ENCODE measurements at places on chromosomes 12 and 14.

- DNase-seq = no peak
Observed at GRCh38 chr12:2248901-2249381, 196.2 kb downstream of the CACNA1C start.

DNA sequence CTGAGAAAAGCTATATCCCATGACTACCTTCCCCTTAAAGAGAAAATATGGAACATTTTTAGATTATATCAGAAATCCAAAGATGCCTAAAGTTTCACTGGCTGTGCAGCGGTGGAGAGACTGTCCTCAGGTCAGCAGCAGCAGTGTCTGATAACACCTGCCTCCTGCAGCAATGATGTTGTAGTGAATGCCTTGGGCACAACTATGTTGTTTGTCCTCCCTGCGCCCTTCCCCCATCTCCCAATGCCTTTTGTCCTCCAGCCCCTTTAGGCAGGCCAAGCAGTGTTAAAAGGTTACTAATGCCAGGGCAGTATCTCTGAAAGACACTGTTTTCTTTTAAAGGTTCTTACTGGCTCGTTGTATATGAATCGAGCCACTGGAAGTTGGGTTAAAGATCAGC lies 13.2 kb downstream of the RTRAF start:
- no peak for DNase-seq

GRCh38 chr14:81303258-81303935 lies 82.6 kb upstream of the GTF2A1 start:
- no peak for DNase-seq

GRCh38 chr12:70469221-70469820 lies 103.2 kb downstream of the KCNMB4 start:
- DNase-seq = no peak

DNA sequence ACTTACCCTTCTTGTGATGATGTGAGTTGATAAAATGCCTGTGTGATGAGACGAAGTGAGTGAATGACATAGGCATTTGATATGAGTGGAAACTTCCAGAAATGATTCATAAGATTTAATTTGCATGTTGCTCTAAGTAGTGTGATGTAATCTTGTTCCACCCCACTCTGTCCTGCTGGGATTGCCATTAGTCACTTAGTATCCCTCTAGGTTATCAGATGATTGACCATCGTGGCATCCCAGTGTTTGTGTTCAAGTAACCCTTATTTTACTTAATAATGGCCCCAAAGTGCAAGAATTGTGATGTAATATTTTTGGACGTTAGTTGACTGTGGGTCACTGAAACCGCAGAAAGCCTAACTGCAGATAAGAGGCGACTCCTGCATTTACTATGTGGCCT lies 214.4 kb upstream of the DIO2 start:
- DNase-seq = no peak

GRCh38 chr12:51027342-51027835 lies 1.2 kb upstream of the SLC11A2 start:
- no peak for DNase-seq

GRCh38 chr12:92602476-92602875 lies 100.3 kb upstream of the PLEKHG7 start:
- no peak for DNase-seq

- no peak for DNase-seq
Observed at GRCh38 chr14:73290279-73290678, 53.0 kb downstream of the PAPLN start.

- DNase-seq = no peak
Observed at GRCh38 chr12:97235102-97235501, 227.5 kb upstream of the RMST start.

DNA sequence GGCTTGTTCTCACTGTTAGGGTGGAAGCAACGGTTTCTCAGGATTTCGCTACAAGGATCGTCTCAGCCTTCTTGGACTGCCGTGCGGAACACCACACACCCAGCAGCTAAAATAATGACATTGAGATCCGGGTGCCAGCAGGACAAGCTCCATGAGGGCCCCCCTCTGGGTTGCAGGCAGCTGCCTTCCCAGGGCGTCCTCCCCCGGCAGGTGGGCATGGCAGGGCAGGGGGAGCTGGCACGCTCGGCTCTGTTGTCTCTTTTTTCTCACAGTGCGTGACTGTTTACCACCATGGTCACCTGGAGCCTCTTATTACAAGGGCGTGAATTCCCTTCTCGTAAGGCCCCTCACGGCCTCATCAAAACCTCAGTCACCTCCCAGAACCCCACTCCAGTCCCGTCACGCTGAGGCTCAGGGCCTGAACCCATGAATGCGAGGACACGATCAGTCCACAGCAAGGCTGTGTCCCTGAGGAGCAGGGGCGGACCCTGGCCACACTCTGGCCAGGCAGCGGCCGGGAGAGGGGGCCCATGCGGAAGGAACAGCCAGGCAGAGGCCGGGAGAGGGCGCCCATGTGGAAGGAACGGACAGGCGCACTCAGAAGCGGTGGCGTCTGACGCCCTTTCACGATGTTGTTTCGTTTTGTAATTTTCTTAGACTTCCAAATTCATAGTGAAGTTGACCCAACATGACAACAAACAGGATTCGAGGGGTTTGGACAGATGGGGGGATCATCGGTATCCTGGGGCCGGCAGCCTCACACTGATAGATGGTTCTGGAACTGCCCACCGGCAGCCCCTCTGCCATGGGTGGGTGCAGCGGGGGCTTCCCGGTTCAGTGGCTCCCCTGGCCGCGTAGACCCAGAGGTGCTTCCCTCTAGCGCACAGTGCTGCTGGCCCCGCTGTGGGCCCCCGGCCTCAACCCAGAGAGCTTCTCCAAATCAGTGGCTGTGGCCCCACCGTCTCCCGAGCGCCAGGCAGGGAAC lies 10.0 kb downstream of the LRCOL1 start:
- peak; percentile 13 for DNase-seq

DNA sequence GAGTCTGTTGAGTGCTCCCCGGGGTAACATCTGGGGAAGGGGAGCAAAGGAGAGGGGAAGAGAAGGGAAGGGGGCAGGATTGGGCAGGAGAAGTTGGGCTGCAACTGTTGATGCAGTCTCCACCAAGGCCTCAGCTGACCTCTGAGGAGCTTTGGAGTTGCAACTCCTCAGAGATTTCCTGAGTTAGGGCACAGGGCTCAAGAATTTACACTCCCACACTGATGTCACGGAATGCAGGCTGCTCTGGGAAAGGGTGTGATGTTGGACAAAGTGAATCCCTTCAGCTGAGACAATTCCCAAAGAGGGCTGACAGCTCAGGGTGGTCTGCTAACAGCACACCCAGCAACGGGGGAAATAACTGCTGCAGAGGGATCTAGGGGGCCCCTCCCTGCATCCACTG lies 295.6 kb downstream of the PCNX1 start:
- no peak for DNase-seq

DNA sequence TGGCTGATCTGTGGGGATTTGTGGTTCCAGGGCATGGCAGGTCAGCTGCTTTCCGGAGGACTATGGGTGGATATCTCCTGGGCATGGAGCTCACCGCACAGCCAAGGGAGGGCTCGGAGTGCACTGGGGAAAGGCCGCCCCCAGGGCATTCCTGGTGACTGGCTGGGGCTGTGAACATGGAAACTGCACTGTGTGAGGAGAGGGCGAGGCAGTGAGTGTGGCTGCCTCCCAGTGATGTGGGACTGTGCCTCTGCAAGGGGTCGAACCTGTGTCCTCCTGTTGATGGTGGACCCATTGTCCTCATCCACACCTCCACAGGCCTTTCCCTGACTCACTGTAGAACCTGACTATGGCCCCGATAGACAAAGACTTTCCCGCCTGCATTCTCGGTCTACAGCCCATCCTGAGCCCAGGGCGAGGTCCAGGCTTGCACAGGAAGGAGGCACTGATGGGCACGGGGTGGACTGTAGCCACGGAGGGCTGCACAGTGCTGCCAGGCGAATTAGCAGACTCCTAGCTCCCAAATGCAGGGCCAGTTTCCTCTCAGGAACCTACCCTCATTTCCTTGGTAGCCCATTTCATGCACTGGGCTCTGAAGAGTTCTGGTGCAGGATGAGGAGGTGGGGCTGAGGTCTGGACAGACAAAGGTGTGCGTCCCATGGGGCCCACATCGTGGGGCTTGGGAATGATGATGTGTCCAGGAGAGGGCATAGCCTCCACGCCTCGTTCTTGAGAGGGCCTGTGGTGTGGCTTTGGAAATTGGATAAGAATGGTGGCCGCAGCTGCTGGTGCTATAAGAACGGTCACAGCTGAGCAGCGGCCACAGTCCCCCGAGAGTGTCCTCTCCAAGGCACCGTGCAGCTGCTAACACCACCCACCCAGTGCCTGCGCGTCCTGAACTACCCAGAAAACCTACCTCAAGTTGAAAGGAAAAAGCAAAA lies 415.1 kb downstream of the TMEM121 start:
- no peak for DNase-seq

DNA sequence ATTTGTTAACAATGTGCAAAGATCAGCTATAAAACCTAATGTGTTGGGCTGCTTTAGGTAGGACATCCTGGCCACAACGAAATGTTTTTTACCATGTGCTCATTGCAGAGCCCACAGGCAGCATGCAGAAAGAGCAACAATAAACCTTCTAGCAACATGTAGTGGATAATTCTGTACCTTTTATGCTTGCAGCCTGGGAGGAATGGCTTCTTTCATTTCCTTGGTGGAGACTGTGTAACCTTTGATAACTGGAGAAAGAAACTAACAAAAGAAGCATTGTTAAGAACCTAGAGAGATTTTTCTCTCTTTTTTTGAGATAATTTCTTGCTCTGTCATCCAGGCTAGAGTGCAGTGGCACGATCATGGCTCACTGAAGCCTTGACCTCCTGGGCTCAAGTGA lies 225.5 kb upstream of the PRICKLE1 start:
- DNase-seq = no peak

GRCh38 chr12:18492372-18493025 lies 231.2 kb downstream of the PIK3C2G start:
- no peak for DNase-seq

DNA sequence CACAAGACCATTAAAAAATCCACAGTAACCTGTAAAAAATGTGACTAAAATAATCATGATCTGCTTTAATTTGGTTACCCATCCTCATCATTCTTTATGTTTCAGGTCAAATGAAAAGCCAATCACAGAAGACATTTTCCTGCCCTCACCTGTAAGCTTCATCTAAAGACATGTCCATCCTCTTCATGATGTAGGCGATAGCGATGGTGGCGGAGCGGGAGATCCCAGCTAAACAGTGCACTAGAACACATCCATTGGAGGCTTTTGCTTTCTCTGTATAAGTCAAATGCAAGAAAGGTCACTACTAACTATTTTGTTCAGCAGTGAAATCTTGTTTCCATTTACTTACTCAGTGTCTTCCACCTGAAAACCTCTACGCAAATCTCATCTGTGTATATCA lies 82.6 kb downstream of the DUSP16 start:
- DNase-seq = no peak

DNA sequence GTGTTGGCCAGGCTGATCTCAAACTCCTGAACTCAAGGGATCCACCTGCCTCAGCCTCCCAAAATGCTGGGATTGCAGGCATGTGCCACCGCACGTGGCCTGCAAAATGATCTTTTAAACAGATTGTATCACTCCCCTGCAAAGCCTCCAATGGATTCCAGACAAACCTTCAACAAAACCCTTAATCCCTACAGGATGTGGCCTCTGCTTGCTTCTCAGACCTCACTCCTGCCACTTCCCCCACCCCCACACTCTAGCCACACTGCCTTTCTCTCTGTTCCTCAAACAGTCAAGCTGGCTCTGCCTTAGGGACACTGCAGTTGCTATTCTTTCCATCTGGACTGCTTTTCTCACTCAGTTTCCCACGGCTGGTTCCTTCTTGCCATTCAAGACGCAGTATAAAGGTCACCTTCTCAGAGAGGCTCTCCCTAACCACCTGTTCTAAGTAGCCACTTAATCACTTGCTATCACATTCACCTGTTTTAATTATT lies 47.3 kb upstream of the TMED10 start:
- no peak for DNase-seq

GRCh38 chr12:213527-213932 lies 427 bp downstream of the SLC6A12 start:
- no peak for DNase-seq

- no peak for DNase-seq
Observed at GRCh38 chr12:87217491-87217890, 811.7 kb downstream of the C12orf50 start.

DNA sequence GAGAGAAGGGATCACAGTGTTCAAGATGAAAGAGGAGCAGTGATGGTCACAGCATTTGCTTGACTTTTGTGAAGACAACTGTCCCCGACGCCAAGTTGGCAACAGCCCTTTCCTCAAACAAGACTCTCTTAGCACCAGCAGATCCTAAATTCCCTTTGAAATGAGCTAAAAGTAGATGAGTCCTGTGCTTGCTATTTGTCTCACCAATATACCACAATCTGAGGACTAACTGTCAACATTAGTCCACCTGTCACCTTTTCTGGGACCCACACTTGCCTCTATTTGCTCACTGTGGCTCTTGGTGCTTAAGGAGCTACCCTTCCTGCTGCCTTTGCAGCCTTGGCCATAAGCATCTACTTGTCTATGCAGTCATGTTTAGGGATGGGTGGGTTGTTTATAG lies 47.4 kb upstream of the COL2A1 start:
- DNase-seq = no peak

DNA sequence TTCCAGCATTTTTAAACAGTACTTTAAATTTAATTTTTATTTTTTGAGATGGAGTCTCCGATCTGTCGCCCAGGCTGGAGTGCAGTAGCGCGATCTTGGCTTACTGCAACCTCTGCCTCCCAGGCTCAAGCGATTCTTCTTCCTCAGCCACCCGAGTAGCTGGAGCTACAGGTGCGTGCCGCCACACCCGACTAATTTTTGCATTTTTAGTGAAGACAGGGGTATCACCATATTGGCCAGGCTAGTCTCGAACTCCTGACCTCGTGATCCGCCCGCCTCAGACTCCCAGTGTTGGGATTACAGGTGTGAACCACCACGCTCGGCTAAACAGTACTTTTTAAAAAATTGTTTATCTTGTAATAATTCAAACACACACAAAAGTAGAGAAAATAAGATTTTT lies 4.2 kb upstream of the FOXJ2 start:
- no peak for DNase-seq

DNA sequence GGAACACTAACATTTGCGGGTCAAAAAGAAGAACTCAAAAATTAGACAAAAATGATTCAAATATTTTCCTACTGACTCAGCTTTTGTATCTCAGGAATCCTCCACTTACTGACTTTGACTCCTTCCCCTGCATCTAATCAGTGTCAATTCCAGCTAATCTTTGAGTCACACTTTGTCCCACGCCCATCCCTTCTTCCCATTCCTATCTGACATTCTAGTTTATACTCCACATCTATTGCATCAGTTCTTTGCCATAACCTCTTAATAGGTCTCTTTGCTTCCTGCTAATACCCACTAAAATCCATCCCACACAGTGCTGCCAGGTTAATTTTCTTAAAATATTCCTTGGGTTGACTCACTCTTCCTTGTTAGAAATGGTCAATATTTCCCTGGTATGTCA lies 19.1 kb downstream of the BBS10 start:
- DNase-seq = no peak

GRCh38 chr12:125564753-125565152 lies 499.5 kb downstream of the AACS start:
- DNase-seq = no peak

GRCh38 chr12:121793440-121793837 lies at the start of gene RHOF:
Gene RHOF (minus strand): TSS chr12:121793688. CDS start chr12:121793633, 55 bp downstream.
- DNase-seq = no peak

Data from CD4-positive, alpha-beta T cell (primary cell).